COR-L47 (cell line): ENCODE measurements at places on chromosomes 12 and 14.

- DNase-seq, result no peak
Measured at GRCh38 chr12:53965281-53966084, 7.4 kb upstream of the HOXC11 start.

DNA sequence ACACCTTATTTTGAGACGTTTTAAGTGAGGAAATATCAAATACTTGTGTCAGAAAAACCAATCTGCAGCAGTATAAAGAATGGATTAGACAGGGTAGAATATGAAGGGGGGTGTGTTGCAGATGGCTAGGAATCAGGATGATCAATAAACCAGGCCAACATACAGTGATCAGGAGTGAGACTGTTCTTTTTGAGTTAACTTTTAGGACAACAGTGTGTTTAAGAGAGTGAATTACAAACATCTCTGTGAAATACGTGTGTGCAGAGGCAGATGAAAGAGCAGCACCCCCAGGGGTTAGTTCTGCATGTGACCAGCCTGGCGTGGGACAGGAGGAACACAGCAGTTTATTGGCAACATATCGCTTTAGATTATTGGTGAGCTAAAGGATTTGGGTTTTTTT lies 10.6 kb upstream of the NRDE2 start:
- no peak for DNase-seq

DNA sequence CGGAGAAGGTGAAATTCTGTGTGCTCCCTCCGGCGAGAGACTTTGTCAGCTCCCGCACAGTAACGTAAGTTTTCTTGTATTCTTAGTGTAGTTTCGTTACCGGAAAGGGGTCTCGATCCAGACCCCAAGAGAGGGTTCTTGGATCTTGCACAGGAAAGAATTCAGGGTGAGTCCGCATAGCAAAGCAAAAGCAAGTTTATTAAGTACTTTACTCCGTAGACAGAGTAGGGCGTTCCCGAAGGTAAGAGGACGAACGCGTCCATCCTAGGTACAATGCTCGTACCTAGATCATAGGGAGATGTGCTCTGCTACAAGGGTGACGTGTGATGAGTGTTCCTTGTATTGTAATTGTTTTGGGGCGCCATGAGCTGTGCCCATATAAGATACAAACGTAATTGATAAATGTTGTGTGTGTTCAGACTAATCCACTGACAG lies 293 bp downstream of the IFI27L1 start:
- DNase-seq, result peak; percentile 38

GRCh38 chr12:57118711-57119271 lies 7.6 kb upstream of the STAT6 start:
- DNase-seq, result no peak

- DNase-seq, result no peak
Measured at GRCh38 chr12:52123487-52124186, 44.1 kb downstream of the SMIM41 start.

- no peak for DNase-seq
Measured at GRCh38 chr12:50248883-50249282, 34.4 kb downstream of the LIMA1 start.

- peak; percentile 4 for DNase-seq
Measured at GRCh38 chr14:50067723-50068495, 48.5 kb downstream of the VCPKMT start.

DNA sequence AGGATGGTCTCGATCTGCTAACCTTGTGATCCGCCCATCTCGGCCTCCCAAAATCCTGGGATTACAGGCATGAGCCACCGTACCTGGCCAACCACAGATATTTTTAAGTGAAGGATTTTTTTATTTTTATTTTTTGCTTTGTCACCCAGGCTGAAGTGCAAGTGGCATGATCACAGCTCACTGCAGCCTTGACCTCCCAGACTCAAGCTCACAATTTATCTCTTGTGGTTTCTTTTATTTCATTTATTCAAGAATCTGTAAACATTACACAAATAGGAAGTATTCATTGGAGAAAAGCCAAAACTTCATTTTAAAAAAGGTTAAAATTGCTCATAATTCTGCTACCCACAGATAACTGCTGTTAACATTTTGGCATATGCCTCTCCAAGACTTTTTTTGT lies 13.3 kb downstream of the MOAP1 start:
- DNase-seq, result no peak

DNA sequence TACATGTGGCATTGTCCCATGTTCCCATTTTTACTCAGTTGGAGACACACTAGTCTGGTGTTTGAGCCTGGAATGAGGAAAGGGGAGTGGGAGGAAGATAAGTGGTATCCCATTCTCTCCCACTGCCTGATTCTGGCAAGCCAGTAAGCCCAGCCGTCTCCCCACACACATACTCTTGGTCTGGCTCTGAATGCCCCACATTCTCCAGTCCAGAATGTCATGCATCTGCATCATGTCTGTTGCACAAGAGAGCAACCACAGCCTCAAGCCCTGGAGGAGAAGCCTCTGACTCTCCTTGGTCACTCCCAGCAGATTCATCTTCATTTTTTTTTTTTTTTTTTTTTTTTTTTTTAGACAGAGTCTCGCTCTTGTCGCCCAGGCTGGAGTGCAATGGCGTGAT lies 48.0 kb downstream of the DRAM1 start:
- DNase-seq, result no peak

DNA sequence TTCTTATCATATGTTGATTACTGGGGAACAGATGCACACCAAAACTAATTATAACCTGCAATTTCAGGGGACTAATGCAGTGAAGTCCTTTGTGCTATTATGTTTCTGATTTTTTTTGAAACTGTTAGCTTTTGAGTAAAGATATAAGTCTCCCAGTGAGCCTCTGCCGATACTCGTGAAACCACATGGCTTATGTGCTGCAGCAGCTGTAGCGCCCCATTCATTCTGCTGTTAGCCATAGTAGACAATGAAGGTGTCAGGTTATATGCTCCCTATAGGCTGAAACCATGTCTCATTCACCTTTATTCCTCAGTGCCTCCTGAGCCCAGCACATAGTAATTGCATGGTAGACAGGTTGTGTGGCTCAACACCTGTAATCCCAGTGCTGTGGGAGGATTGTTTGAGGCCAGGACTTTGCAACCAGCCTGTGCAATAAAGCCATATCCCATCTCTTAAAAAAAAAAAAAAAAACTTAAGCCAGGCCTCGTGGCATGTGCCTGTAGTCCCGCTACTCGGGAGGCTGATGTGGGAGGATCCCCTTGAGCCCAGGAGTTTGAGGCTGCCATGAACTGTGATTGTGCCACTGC lies 25.0 kb downstream of the GOLGA5 start:
- DNase-seq, result no peak

DNA sequence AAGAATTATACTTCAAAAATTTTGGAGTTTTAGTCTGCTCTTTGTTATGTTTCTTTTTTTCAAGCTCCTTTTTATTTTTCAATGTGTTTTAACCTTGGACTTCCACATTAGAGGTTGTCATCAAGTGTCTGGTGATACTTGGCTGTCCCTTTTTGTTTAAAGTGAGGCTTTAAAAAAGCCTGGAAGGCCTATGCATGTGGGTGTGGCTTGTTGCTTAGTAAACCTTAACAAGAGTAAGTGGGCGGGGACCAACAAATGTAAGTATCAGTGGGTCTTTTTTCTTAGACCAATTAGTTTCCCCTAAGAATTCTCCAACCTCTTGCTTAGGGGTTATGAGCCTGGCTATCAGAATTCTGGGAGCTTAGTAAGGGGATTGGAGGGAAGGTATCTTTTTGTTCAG lies 26.4 kb downstream of the HCFC2 start:
- DNase-seq, result no peak

GRCh38 chr12:8828257-8829124 lies 6.1 kb downstream of the A2ML1 start:
- DNase-seq, result no peak

- no peak for DNase-seq
Measured at GRCh38 chr14:75630695-75631452, 29.8 kb downstream of the ERG28 start.

GRCh38 chr14:61140872-61141271 lies 140.3 kb downstream of the TMEM30B start:
- no peak for DNase-seq

DNA sequence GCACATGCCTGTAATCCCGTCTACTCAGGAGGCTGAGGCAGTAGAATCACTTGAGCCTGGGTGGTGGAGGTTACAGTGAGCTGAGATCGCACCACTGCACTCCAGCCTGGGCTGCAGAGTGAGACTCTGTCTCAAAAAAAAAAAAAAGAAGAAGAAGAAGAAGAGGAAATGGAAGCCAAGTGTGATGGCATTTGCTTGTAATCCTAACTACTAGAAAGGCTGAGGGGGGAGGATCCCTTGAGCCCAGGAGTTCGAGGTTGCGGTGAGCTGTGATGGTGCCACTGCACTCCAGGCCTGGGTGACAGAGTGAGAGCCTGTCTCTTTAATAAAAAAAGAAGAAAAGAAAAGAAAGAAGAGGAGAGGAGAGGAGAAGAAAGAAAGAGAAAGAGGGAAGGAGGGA lies 52.1 kb downstream of the LGMN start:
- DNase-seq, result no peak

- no peak for DNase-seq
Measured at GRCh38 chr12:23950210-23950774, 822 bp upstream of the SOX5 start.

DNA sequence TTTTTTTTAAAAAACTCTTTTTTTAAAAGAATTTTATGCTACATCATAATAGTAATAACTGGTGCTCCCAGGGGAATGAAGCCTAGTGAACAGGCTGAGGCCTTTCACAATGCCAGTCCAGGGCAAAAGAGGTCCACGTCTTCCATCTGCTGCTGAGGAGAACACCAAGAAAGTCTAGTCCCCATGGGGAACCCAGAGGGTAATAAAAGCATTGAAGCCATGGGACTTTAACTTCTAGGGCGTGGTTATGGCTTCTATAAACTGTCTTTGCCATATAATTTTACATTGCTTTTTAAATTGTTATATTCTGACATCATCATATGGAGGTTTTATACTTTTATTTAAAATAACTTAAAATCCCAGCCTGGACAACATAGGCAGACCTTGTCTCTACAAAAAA lies 64.3 kb downstream of the SLC16A7 start:
- no peak for DNase-seq

DNA sequence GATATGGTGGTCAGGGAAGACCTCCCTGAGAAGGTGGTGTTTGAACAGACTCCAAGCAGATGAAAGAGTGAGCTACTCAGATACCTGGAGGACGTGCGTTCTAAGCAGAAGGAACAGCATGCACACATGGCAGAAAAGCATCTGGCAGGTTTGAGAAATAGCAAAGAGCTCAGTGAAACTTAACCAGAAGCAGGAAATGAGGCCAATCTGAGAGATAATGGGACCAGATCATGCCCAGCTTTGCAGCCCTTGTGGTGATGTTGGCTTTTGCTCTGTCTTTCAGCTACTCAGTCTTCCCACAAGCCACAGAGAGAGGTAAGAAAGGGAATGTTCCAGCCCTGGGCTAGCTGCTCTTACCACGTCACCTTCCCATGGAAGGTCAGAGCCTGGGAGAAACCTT lies 176.3 kb upstream of the GSC start:
- DNase-seq, result no peak

DNA sequence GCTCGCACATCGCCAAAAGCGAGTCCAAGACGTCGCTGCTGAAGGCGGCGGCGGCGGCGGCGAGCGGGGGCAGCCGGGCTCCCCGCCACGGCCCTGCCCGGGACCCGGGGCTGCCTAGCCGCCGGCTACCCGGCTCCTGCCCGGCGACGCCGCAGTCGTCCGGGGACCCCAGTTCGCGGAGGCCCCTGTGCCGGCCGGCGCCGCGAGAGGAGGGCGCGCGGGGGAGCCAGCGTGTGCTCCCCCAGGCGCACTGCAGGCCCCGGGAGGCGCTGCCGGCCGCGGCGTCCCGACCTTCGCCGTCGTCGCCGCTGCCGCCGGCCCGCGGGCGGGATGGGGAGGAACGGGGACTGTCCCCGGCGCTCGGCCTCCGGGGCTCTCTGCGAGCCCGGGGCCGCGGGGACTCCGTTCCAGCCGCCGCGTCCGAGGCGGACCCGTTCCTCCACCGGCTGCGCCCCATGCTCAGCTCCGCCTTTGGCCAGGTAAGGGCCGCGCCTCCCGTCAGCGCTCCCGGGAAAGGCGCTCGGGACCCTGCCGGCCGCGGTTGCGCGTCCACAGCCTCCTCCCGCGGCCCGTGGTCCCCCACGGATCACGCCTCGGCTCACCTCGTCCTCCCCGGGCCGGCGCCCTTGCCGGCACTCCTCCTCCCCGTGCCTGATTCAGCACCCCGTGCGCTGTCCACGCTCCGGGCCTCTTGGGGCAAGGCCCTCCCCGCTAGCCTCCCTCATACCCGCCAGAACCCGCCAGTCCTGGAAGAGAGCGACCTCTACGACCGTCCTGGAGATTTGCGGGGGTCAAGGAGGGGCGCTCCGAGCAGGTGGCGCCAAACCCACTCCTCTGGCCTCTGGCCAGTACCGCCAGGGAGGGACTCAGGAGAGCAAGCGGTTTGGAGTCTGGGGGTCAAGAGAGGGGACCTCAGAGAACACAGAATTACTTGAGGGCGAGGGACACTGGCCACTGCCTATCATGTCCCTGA lies 721 bp downstream of the CABP1 start:
- no peak for DNase-seq

DNA sequence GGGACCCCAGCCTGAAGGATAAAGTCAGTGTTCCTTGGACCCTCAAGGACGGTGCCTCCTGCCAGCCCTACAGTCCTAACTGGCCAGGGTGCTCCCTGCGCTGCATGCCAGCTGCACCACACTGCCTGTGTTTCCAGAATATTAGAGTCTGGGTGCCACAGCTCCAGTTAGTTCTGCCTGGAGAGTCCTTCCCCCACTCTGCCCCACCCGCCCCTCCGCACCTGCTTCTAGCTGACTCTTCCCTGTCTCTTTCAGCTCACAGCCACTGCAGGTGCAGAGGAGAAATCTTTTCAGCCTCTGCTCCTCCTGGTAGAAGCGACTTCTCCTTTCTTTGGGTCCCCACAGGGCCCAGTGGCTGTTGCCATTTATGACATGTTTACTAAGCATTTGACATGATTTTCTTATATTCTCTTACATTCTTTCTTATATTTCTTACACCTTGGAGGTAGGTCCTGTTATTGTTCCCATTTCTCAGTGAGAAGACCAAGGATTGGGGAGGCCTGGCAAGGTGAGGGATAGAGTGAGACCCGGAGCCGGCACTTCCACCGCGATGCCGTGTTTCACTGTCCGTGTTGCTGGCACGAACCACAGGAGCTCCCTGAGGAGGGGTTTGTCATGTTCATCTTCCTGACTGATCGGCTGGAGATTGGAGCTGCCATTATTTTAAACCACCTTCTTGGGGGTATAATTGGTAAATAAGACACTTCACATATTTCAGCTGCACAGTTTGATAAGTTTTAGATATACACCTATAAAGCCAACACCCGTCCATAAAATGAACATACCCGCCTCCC lies 29.4 kb downstream of the SYNE3 start:
- DNase-seq, result peak; percentile 56

GRCh38 chr14:37597914-37598746 lies 2.7 kb downstream of the TTC6 start:
- peak; percentile 62 for DNase-seq

DNA sequence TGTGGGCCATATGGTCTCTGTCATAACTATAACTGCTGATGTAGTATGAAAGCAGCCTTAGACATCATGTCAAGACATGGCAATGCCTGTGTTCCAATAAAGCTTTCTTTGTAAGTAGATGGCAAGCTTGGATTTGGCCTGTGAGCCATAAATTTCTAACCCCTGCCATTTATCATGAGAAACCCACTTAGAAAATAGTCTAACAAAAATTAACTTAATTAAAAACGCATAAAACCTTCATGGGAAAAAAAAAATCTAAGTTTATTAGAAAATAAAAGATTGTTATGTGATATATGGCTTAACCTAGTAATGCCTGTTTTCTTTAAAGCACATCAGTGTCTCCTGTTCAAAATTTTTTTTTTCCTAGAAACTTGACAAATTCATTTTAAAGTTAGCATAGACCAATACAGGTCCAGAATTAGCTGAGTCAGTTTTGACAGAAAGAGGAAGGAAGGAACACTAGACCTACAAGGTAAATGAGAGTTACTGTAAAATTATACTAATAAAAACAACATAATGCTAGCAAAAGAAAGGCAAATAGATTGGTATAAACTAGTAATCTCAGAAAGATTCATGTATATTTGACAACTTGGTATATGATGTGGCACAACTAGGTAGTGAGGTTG lies 68.2 kb downstream of the USP15 start:
- DNase-seq, result no peak
